Suppressor macrophage treated with lipopolysaccharide for 1 hour (primary cell): ENCODE measurements at places on chromosomes 13 and 19.

DNA sequence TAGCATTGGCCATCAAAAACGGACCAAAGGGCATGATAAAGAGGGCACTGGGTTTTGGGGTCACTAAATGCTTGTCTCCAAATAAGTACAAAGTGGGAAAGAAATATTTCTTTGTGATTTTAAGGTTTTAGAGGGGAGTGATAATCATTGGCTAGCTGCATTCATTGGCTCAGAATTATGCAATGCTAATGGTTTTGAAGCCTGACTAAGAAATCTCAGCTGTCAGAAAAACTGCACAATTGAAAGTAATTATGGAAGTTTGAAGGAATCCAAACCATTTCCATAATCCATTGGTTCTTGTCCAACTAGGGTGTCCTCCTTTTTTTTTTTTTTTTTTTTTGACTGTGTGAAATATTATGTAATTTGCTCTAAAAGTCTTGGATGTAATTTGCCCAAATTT, 88.2 kb upstream of the ARGLU1 start:
- no peak for DNase-seq

GRCh38 chr13:32824675-32825074, 191.5 kb upstream of the KL start:
- DNase-seq: no peak

GRCh38 chr19:16922949-16923348, 34.1 kb downstream of the F2RL3 start:
- no peak for DNase-seq

DNA sequence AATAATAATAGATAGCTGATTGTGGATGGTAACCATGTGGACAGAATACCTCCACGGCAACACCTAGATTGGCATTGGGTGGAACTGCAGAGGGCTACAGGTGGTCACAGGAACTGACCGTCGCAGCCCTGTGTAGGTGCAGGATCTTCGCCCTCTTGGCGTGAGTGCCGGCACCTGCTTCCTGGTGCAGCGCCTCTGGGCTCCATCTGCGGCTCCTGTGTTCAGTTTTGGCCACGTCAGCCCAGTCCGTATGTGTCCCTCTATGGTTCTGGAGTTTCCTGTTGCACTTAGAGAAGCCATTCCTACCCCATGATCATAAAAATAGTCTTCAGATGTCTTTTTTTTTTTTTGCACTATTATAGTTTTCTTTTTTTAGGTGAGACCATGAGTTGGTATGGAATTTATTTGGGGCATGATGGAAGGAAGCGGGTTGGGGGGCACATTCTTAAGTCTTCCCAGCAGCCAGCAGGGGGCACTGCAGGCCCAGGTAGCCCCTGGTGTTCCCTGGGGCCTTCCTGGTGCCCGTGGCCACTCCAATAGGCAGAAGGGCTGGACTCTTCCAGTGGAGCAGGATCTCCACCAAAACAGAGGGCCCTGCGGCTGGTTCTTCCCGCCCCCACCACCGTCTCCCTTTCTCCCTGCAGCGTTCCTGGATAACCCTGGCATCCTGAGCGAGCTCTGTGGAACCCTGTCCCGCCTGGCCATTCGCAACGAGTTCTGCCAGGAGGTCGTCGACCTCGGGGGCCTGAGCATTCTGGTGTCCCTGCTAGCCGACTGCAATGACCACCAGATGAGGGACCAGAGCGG, 10.1 kb upstream of the SLC25A42 start:
- peak; percentile 85 for DNase-seq

GRCh38 chr19:460877-461720, at the start of gene SHC2:
Gene SHC2, minus strand, starts transcription at chr19:461033. Its CDS starts 37 bp downstream, at chr19:460996.
- DNase-seq: no peak

- no peak for DNase-seq
These were observed 88.1 kb downstream of the SHISA2 start for GRCh38 chr13:25963674-25964073.

DNA sequence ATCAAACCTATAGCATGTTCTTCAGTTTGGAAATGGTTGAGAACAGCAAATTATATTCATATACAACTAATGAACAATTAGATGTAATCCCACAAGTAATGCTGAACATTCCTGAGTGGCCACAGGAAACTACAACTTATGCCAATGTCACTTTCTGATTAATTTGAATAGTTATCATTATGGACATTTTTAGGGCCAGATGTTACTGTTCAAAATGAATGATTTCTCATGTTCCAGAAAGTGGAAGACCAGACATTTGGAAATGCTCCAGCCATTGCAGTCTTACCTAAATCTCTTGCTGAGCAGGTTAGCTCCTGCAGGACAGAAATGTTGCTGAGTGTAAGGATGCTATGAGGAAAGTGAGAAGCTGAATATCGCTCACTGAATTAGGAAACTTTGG, 819.8 kb downstream of the PCDH9 start:
- DNase-seq: no peak

GRCh38 chr13:95533545-95534160, 18.9 kb upstream of the CLDN10 start:
- DNase-seq: no peak

GRCh38 chr13:46340011-46340410, 47.0 kb downstream of the RUBCNL start:
- DNase-seq: no peak

- DNase-seq: no peak
These were observed 12.6 kb downstream of the LSM4 start for GRCh38 chr19:18310118-18310909.

GRCh38 chr13:99617474-99618255, 116.4 kb downstream of the TM9SF2 start:
- DNase-seq: peak; percentile 22

DNA sequence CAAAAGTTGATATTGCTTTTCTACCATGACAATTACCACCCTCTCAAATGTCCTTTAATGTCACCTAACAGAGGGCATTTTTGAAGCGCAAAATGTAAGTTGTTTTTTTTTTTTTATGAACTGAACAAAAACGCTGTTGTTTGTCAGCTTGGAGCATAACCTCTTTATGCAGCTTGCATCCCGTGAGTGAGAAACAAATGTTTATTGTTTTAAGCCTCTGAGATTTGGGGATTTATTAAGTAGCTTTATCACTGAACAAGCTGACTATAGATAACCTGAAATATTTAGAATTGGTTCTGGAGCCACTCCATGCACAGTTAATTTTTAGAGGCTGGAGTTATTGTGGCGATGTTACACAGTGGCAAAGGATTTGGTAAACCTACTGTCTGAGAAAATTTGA, 80.1 kb upstream of the ATXN8OS start:
- no peak for DNase-seq
